NB4 (cell line): ENCODE measurements at places on chromosomes 3 and 15.

DNA sequence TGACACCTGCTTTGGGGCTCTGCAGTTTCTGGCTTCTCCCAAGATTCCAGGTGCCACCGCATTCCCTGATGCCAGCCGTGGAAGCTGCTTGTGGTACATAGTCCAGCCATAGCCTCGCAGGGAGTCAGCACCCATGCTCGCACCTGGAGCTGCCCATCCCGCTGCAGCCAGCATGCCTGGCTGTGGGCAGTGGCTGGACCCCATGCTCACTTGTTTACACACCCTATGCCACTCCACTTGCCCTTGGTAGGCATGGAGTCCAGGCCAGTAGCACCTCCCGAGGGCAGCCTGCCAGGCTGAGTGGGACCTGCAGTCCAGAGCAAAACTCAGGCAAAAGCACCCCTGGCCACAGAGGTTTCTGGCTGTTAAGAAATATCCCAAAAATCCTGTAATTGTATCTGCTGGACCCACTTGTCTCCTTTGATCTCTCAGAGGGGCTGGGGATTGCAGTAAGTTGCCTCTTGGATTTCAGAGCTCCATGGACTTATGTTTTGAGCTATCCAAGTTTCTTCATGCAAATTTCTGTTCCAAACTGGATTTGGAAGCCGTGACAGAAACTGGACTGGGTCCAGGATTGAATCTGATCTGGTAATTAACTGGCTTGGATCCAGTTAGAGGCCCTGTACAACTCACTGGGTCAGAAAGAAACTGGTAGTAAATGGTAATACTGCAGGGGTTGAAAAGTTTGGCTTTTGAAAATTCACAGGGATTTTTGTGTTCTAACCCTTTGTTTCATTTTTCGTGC is 149.3 kb downstream of the FMN1 start:
- no peak for DNase-seq

- DNase-seq: peak; percentile 31
Measured at GRCh38 chr3:50138266-50139200, 16.6 kb upstream of the SEMA3F start.

DNA sequence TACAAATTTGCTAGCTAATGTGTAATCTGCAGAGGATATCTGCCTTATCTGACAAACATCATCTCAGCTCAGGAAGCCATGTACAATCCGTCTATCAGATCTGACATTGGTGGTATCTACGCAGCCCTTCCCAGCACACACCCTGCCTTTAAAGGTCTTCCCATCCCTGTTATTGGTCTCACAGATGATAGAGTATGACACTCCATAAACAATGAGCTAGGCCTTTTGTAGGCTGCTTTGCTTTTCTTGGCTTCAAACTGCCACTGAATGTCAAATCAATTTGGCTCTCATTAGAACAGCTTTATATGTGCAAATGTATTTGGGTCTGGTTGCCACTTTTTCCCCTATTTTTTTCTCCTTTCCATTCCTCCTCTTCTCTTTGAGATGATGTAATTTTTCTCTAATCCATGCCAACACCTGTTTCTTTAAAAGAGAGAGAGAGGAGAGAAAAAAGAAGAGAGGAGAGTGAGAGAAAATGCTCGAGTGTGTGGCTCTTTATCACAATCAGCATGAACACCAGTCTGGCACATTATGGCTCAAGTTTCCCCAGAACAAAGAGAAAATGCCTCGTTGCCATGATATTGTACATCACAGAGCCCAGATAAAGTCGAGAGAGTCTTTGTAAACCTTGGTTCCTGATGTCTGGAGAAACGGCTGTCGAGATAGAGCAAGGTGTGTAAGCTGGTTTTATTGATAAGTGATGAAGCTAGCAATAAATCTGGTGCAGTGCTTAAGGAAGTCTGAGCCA is 80.8 kb upstream of the DPH6 start:
- DNase-seq: no peak

GRCh38 chr3:14016900-14017475 is 107.7 kb downstream of the CHCHD4 start:
- DNase-seq: no peak
